ENCODE measurements at places on chromosomes 16 and 17. TPM values are rescaled to one million over a fixed set of nuclear protein-coding genes. Genes with fewer than 3 reads are reported as not detected.

- DNase-seq, result peak; percentile 71
Observed at GRCh38 chr17:79800325-79801155, 3.7 kb upstream of the CBX8 start.

DNA sequence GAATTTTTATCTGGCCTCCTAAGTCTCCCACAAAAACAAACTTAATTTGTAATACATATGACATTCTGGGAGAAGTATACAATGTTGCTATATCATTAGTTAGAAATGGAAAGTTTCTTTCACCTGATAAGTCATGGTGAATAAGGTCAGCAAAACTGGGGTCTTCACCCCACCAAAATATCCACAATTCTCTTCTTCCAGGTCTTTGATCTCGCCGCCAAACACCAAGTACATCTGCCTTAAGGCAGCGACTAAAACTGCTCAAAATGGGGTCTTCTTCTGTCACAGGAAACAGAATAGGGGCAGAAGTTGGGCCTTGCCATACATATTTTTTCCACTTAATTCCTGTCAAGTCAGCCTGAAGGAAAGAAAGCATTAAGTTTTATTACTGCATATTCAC lies 2.1 kb downstream of the MED13 start:
- no peak for DNase-seq

DNA sequence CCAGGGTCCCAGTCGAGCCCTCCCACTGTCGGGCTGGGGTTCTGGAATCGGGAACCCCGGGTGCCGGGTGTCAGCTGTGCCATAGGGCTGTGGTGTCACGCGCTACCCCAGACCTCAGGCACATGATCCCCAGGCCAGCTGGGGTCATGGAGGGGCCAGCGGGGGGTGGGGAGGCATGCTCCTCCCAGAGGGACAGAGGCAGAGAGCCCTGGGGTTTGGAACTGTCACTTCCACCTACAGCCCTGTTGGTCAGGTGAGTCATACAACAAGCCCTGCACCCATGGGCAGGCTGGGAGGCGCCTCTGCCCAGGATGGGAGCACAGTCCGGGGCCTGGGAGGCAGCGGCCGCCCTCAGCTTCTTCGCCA lies 63.0 kb downstream of the BAIAP2 start:
- DNase-seq, result peak; percentile 39

DNA sequence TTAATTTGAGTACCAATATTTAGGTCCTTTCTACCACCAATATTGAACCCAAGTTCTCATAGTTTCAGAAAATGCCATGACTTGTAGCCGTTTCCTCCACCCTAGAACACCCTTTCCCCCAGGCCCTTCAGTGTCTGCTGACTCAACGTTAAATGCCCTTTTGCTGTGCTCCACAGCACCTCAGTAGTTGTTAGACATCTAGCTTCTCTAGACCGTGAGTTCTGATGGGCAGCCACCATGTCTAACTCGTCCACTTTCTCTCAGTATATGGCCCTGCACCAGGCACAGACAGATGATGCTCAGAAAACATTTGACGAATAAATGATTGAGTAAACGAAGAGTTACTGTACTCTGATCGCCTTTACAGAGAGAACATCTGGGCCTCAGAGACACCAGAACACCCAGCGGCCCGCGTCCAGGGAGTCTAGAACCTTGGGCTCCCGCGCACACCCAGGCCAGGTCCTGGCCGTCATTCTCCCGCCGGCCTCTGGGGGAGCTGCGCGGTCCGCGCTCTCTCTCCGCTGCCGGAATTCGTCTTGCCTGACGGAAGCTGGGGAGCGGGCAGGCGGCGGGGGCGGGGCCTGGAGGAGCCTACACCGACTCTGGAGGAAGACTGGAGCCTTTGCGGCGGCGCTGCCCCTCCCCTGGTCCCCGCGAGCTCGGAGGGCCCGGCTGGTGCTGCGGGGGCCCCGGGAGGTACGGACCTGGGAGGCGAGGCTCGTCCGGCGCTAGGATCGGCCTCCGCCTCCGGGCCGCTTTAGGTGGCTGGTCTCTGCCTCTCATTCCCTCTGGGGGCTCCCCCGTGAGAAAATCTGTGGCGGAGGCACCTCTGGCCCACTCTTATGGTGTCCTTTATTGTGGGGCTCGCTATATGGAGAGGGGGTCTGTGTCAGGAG lies at the start of gene NKIRAS2:
NKIRAS2 (plus strand) TSS at position 582 of the 896 bp plus-strand sequence. CDS start 1,488 bp downstream, outside the sequence.
- peak; percentile 96 for DNase-seq

- DNase-seq, result no peak
Observed at GRCh38 chr17:68385490-68386215, 71.6 kb downstream of the WIPI1 start.

DNA sequence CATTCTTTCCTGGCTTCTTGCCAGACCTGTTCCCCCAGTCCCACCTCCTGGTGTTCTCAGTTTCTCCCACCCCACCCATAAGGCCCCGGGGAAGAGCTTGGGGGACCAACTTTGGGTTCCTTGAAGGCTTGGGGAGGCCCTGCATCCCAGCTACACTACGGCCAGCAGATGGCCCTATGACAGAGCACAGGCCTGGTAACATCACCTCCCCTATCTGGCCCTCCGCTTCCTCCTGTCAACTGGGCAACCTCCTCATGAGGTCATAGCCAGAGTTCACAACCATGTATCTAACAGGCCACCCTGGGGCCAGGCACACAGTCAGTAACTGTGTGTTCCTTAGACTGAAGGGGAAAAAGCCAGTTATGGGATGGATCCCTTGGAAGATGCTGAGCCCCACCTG lies 31.4 kb downstream of the MYO15A start:
- DNase-seq, result no peak

- DNase-seq, result peak; percentile 49
Observed at GRCh38 chr17:29807520-29808361, 122.3 kb downstream of the SSH2 start.

- peak; percentile 68 for DNase-seq
Observed at GRCh38 chr16:588639-588888, 1.3 kb upstream of the RAB40C start.

DNA sequence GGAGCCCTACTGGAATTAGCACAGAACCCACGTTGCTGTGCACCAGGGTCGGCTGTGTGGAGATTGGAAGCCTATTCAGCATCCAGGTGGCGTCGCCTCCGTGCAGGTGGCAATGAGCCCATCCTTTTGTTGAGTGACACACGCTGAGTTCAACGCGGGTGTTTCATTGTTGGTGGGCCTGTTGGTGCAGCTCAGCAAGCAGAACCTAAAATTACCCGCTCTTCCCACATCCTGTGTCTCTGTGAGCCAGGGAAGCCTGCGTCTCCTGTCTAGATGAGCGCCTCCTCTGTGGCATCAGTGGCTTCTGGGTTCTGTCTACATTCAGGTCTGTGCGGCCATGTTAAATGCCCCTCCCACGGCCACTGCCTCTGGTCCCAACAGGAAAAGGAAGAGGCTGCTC lies 14.5 kb downstream of the CD2BP2 start:
- DNase-seq, result no peak

DNA sequence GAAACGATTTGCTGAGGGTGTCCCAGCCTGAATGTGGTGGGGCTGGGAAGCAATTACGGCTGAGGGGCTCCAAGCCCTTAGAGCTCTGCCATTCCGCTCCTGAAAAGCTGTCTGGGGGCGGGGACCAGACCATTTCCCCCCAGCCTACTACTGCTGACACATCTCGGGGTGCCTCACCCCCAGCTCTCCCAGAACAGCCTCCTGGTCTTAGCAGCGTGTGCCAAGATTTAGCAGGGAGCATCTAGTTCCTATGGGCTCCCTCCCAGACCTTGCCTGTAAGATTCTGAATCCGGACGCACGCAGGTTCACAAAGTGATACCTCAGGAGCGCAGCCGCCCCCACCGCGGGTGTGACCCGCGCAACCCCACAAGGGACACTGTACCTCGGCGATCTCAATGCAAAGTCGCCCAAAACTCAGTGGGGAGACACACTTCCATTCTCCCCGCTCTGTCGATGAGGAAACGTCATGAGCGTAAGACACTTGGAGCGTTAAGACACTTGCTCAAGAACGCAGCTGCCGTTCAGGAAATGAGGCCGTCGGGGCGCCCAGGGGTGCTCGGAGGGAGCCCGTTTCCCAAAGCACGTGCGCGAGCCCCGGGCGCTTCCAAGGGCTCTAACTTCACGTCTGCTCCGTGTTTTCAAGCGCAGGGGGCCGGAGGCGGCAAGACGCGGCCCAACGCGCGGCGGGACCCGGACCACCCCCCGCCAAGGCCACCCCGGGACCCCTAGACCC lies 629 bp downstream of the GEMIN4 start:
- peak; percentile 39 for DNase-seq

DNA sequence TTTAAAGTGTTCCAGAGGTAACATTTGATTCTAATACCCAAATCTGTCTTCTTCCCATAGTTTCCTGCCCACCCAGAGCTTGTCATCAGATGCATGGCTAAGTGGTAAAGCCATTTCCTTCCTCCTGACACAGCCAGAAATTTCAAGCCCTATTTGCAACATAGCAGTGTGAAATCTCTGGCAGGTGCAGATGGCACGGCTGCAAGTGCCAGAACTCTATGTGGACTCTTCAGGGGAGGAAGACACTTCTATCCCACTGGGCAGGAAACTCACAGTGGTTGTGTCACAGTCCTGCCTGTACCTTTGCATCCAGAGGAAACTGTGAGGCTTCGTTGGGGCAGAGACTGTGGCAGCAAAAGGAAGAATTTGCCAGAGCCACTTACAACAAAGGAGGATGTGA lies 13.2 kb downstream of the DYNLRB2 start:
- DNase-seq, result no peak

DNA sequence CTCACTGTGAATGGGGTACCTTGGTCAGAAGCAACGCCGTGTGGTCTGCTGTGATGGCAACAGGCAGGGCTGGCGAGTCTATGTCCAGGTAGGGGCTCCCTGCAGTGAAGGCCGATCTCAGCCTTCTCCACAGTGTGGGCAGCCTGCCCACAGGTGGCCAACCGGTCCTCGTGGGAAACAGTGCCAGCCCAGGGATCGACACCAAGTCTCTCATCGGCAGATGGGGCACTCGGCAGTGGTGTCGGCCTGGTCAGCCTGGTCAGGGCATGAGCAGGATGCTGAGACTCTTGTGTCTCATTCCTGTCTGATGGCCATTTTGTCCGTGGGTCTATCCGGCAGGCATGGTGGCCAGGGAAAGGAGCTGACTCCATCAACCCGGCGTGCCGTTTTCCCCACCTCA lies 92.2 kb downstream of the TNFRSF13B start:
- no peak for DNase-seq

- DNase-seq, result no peak
Observed at GRCh38 chr17:58706351-58707140, 14.1 kb downstream of the RAD51C start.

DNA sequence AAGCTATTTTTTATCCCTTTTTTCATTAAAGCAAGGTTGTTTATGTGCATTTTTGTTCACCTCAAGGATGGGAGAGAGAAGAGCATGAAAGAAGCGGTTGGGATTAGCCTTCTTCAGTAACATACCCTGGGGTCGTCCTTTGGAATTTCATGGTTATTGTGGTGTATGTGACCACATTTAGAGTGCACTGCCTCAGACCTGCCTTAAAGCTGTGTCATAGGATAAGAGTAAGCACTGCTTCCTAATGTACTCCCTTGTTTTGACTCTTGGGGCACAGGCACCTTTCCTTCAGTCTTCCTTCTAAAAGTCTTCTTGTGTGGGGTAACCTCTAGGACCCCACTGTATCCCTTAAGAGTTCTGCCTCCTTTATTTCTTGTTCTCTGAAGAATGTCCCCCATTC lies 28.9 kb downstream of the TNRC6A start:
- no peak for DNase-seq

Gene MYOCD
- 2.1 TPM for total RNA-seq

Gene EVI2A
- 3.4 TPM for total RNA-seq

Gene MYLK3
- 0.11 TPM for total RNA-seq

Gene TMEM204
- 4.9 TPM for total RNA-seq

Gene ZFP3
- 8.0 TPM for total RNA-seq

Gene FOXO3B
- total RNA-seq, result 1.5 TPM

Gene ABCC12
- total RNA-seq, result not detected
